ENCODE measurements at places on chromosomes 6 and 20. TPM values are rescaled to one million over a fixed set of nuclear protein-coding genes. Genes with fewer than 3 reads are reported as not detected.

DNA sequence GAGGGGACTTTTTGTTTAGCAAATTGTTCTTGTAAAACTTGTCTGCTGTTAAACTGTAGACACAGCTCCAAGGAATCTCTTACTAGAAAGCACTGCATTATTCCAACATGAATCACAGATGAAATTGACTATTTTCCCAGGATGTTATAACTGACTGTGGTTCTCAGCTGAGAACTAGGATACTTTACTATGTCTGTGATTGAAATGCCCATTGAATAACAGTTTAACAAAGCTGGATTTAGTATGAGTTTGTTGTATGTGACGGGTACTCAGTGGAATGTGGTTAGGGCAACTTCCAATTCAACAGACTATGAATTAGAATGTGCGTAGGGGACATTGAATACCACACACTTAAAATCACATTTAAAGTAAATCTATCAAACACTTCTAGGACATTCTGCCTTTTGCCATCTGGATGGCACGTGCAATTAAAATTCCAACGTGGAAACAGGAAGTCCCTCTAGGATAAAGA, 193.4 kb upstream of the PREP start:
- DNase-seq: no peak

DNA sequence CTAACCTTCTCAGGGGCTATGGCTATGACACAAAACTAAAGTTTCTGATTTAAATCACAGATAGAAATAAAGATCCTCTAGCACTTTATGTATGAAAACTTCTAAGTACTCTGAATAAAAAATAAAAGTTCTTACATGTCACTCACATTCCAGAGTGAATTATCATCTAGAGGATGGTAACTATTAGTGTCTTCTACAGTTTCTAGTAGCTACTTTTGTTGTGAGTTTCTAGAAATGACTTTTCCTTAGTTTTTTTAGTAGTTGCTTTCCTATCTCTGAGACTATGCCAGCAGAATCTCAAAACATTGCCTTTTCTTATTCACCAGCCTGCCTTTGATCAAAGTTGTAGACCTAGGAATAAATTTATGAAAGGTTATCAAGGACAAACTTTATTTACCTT, 10.1 kb downstream of the ZNF318 start:
- no peak for DNase-seq

- no peak for DNase-seq
Measured at GRCh38 chr6:1296542-1296941, 15.4 kb upstream of the FOXQ1 start.

DNA sequence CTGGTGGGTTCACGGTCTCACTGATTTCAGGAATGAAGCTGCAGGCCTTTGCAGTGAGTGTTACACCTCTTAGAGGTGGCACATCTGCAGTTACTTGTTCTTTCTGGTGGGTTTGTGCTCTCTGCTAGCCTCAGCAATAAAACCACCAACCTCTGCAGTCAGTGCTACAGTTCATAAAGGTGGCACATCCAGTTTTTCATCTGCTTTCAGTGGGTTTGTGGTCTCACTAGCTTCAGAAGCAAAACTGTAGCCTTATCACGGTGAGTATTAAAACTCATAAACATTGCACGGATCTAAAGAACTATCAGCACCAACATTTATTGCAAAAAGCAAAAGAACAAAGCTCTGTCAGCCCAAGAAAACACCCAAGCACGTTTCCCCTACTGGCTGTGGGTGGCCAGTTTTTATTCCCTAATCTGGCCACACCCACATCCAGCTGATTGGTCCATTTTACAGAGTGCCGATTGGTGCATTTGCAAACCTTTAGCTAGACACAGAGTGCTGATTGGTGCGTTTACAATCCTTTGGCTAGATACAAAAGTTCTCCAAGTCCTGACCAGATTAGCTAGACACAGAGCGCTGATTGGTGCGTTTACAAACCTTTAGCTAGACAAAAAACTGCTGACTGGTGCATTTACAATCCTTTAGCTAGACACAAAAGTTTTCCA, 3.4 kb upstream of the TMEM14C start:
- no peak for DNase-seq

The LPA gene
- polyA plus RNA-seq: 0.19 TPM
